ENCODE measurements at places on chromosomes 16 and 17.
A peak's percentile ranks its signal among the peaks of the same experiment; 100 is the strongest.

- DNase-seq, result no peak
Observed at GRCh38 chr16:84751947-84752346, 52.1 kb downstream of the USP10 start.

GRCh38 chr17:50825188-50825587 lies 10.2 kb upstream of the WFIKKN2 start:
- no peak for DNase-seq

GRCh38 chr17:66966704-66967418 lies 2.4 kb downstream of the CACNG4 start:
- no peak for DNase-seq

- no peak for DNase-seq
Observed at GRCh38 chr17:67068999-67069398, 24.6 kb downstream of the CACNG1 start.

DNA sequence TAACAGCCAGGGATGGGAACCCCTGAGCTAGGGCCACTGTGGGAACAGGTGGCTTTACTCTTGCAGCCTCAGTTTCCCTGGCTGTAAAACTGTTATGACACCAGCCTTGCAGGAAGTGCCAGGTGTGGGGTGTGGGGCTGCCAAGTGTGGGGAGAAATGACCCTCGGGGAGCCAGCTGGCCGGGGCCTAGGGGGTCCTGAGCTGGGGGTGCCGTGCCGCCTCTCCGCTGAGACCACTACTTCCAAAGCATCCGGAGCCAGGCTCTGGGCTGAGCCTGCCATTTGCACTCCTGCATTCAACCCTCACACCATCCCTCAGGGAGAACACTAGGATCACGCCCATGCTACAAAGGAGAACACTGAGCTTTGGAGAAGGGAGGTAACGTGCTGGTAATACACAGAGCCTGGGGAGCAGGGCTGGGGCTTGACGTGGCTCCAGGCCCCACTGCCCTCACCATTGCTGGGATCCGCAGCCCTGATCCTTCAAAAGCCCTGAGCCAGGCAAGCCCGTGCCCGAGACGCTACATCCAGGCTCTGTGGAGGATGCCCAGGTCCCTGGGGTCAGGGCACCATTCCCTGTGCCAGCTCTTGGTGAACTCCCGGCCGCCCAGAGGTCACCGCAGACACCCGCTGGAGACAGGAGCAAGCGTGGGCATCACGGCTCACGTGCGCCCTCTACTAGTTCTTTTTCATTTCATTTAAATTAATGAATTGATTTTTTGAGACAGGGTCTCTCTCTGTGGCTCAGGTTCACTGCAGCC lies 28.8 kb upstream of the GINS2 start:
- DNase-seq, result peak; percentile 54

DNA sequence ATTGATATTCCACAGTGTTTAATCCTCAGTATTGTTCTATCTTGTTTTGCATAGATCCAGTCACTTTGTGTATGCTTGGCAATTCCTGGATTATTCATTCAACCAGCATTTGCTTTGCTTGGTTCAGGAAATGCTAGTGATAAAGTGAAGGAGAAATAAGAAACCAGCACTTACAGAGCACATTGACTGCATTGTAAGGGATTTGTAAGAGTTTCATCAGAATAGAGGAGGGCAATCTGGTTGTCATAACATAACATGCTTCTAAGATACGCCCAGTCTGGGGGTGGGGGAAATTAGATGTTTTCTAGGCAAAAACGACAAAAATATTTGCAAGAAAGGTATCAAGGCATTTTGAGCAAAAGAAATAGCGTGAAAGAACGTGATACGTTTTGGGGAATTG lies 40.4 kb downstream of the TNRC6A start:
- no peak for DNase-seq

DNA sequence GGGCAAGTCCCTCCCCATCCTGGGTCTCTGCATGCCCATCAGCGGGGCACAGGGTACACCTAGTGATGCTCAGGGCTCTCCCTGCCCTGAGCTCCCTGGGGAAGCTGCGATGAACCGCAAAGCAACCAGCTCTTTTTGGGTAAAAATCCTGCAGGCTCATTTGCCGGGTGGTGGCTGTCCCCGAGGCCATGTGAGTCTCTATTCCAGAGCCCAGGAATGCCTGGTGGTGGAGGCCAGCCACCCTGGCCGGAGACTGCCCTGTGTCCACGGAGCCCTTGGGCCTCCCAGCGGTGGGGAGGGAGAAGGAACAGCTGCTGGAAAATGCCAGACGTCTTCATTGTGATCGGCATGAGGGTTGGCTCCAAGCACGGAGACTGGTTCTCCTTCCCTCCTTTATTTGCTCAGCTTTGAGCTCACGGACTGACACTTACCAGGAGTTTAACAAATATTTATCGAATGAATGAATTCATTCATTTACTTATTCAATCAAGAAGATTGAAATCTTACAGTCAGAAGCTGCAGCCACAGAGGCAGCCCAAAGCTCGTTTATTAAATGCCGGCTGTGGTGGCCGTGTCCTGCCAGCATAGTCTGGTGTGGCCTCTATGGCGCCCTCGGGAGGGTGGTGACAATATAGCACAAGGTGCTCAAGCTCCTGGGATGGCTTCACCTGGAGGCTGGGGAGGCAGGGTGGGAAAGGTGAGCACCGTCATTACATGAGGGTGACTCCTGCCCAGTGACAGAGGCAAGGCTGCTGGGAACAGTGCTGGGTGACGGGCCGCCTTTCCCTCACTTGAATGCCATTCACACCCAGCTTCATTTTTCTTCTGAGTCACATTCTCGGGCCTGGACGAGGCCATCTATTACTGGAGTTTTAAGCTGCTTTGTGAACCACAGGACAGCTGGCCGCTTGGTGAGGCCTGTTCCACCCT lies 31.1 kb upstream of the JPH3 start:
- DNase-seq, result peak; percentile 38

DNA sequence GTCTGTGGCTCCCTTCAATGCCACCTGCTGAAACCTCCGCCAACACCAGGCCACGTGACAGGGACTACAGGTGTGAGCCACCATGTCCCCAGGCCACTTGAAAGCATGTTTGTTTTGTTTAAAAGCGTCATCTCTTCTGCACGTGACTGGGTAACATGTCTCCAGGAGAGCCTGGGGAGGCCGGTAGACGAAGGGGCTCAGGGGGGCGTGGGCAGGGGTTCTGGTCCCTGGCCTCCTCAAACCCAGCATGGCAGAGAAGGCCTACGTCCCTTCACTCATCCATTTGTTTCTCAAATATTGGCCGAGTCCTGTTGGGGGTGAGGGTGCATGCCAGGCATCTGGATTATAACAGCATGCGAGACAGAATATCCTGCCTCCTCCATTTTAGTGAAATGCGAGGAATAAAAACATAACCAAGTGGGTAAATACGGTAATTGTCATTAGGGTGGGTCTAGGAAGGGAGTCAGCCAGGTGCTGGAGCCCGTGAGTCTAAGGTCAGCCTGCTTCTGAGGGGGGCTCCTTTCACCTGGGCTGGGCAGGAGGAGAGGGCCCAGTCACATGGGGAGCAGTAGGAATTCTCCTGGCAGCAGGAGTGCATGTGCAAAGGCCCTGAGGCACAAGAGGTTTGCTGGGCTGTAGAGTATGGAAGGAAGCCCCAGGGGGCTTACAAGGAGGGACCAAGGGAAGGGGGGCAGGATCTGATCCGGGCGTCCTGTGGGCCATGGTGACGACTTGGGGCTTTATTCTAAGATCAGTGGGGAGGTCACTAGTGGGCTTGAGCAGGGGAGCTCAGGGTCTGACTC lies 26.8 kb upstream of the CIBAR2 start:
- DNase-seq, result no peak

GRCh38 chr16:68520649-68521086 lies 18.4 kb upstream of the ZFP90 start:
- peak; percentile 65 for DNase-seq

- DNase-seq, result no peak
Observed at GRCh38 chr17:48152289-48152688, 44.7 kb downstream of the SNX11 start.

All from globus pallidus (tissue), 1 donor.